ENCODE measurements at places on chromosomes 6 and 20. TPM values are rescaled to one million over a fixed set of nuclear protein-coding genes. Genes with fewer than 3 reads are reported as not detected.

DNA sequence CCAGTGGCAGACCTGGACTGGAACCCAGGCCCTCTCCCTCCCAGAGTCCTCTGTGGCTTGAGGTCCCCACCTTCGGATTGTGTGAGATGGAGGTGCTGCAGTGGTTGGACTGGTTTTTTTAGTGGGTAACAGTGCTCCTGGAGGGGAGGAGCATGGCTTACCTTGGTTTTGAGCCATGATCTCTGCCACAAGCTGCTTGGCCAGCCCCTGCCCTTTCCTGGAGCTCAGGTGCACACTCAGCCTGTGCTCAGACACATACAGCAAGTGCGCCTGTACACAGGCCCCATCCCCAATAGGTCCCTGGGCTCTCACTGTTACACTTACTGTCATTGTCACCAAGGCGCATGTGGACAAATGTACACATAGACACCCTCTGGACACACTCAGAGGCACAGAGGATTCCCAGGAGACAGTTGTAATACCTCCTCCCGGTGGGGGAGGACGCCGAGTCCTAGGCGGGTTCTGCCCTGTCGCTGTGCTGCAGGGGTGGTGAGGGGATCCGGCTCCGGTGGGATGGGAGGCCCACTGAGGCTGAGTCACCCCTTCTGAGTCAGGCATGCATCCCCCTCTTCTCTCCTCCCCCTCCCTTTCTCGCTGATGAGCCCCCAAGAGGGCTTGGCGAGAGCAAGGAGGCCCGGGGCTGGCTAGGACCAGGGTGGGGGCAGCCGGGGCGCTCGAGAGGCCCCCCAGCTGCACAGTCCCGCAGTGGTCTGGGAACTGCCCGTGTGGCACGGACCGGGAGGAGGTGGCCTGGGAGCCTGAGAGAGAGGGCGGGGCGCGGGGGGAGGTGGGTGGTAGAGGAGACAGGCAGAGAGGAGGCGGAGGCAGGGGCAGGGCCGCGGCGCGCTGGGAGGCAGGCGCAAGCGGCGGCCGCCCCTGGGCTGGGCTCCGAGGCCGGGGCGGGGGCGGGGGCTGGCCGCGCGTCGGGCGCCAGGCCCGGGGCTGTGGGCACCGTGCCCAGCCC, 522 bp upstream of the EPB41L1 start:
- H3K4me3 ChIP-seq = no peak overlapping the region
- no peak for DNase-seq
- no peaks in the 10 kb centered on the region for H3K27me3 ChIP-seq

DNA sequence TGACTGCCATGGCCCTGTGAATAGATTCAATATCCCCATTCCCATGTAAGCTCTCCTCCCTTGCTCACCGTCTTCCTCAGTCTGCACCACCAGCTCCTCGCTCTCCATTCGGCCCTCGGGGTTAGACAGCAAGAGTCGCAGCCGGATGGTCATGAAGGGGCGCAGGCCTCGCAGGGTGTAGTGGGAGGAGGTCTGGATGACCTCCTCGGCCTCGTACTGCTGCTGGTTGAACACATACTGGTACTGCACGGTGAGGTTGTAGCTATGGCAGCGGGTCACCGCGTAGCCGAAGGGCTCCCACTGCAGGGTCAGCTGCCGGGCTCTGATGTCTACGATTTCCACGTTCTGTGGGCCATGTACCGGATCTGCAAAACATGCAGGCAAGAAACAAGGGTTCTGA, 717.5 kb downstream of the PTPRT start:
- no peak overlapping the region for H3K4me3 ChIP-seq
- H3K27me3 ChIP-seq = no peaks in the 10 kb centered on the region
- no peaks in the 10 kb centered on the region for H3K36me3 ChIP-seq
- no peak for DNase-seq
- no peak overlapping the region for H3K27ac ChIP-seq

- no peak overlapping the region for H3K4me3 ChIP-seq
- no peak for DNase-seq
- H3K4me1 ChIP-seq = peaks cover 15% of the 10 kb centered on the region
- no peaks in the 10 kb centered on the region for H3K27me3 ChIP-seq
- H3K27ac ChIP-seq = no peak overlapping the region
- no peaks in the 10 kb centered on the region for H3K36me3 ChIP-seq
Measured at GRCh38 chr20:17786221-17786718, 86.5 kb downstream of the BANF2 start.

DNA sequence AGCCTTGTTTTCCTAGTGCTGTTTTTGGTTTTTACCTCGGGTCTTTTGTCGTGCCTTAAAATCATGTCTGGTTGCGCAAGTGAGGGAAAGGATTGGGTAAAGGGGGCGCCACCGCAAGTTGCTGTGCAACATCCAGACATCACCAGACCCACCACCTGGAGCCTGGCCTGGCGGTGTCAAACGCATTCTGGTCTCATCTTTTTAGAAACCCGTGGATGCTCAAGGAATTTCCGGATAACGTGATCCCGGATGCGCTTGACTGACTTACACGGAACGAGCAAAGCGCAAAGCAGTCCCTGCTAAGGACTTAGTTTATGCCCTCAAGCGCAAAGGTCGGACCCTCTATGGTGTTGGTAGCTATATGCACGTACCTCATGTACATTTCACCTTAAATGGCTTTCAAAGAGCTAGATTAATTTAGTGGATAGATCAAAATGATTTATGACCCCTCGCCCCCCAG, 105.2 kb downstream of the OR2B2 start:
- H3K27ac ChIP-seq = no peak overlapping the region
- H3K4me1 ChIP-seq = peaks cover 13% of the 10 kb centered on the region
- no peaks in the 10 kb centered on the region for H3K36me3 ChIP-seq

GRCh38 chr20:44181611-44182010, 5.4 kb downstream of the JPH2 start:
- no peaks in the 10 kb centered on the region for H3K36me3 ChIP-seq
- H3K27me3 ChIP-seq = peaks cover 2% of the 10 kb centered on the region
- DNase-seq = no peak
- H3K4me1 ChIP-seq = no peaks in the 10 kb centered on the region
- no peak overlapping the region for H3K4me3 ChIP-seq
- H3K27ac ChIP-seq = no peak overlapping the region

GRCh38 chr6:131183427-131184095, 48.3 kb downstream of the AKAP7 start:
- no peak overlapping the region for H3K27ac ChIP-seq
- H3K4me1 ChIP-seq = no peaks in the 10 kb centered on the region
- no peak overlapping the region for H3K4me3 ChIP-seq
- H3K27me3 ChIP-seq = no peaks in the 10 kb centered on the region

DNA sequence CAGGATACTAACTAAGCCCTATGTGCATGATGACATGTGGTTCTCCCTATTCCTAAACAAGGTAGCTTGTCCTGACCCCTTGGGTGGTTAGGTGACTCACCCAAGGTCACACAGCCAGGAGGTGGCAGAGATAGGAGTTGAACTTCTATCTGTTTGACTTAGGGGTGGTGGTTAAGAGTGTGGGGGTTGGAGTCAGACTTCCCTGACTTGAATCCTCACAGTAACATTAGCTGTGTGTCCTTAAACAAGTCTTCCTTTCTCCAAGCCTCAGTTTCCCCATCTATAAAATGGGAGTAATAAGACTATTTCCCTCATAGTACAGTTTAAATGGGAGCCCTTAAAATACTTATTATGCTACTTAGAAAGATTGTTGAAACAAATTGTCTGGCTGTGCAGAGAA, 21.9 kb downstream of the SLC12A5 start:
- H3K27me3 ChIP-seq = no peaks in the 10 kb centered on the region
- no peaks in the 10 kb centered on the region for H3K36me3 ChIP-seq
- no peaks in the 10 kb centered on the region for H3K4me1 ChIP-seq
- no peak for DNase-seq
- no peak overlapping the region for H3K4me3 ChIP-seq

DNA sequence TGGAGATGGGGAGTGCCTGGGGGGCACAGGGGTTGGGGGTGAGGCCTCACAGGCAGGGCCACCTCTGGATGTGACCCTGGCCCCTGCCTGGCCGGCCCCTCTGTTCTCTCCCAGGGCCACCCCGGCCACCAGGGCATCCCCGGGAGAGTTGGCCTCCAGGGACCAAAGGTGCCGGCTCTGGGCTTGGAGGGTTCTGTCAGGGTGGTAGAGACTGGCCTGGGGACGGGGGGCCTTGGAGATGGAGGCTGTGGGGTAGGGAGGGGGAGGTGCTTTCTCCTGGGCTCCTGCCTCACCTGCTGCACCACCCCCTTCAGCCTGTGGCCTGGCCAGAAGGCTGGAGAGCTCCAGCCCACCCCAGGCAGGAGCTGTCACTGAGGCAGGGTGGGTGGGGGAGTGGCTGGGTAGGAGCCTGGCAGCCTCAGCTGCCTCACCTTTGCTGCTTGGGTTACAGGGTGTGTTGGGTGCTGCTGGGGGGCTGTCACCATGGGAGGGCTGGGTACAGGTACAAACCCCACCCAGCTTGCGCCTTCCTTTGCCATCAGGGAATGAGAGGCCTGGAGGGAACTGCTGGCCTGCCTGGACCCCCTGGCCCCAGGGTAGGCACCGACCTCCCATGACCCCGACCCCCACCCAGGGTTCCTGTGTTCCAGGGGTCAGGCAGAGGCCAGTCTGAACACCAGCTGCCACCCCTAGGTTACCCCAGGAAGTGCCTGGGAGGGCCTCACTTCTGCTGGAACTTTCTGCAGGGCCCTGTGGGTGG, 32.7 kb downstream of the COL20A1 start:
- no peaks in the 10 kb centered on the region for H3K4me1 ChIP-seq
- no peak overlapping the region for H3K4me3 ChIP-seq
- H3K27ac ChIP-seq = no peak overlapping the region
- H3K36me3 ChIP-seq = no peaks in the 10 kb centered on the region
- no peak for DNase-seq

DNA sequence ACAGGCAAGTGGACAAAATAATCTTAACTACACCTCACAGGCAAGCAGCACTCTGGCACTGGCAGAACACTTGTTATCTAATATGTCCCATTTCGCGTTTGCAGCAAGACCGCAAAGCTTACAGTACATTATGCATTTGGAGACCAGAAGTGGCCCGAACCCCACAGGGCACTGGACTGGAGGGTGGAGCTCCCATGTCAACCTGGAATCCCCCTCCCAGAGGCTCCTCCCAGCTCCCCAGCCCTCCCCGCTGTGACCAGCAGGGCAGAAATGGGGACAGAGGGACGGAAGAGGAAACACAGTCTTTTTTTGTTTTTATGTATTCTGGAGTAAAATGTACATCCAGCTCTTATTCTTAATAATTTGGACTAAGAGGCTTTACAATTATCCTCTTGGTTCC, 263.7 kb downstream of the SMOC2 start:
- no peak overlapping the region for H3K27ac ChIP-seq
- no peak for DNase-seq
- H3K36me3 ChIP-seq = no peaks in the 10 kb centered on the region
- H3K4me3 ChIP-seq = no peak overlapping the region
- no peaks in the 10 kb centered on the region for H3K4me1 ChIP-seq

- DNase-seq = no peak
- no peaks in the 10 kb centered on the region for H3K27me3 ChIP-seq
- no peak overlapping the region for H3K4me3 ChIP-seq
Measured at GRCh38 chr20:35902545-35902941, 51.8 kb downstream of the SCAND1 start.

GRCh38 chr20:13261460-13262301, 40.6 kb downstream of the ISM1 start:
- no peak overlapping the region for H3K4me3 ChIP-seq
- H3K36me3 ChIP-seq = no peaks in the 10 kb centered on the region
- H3K27me3 ChIP-seq = no peaks in the 10 kb centered on the region
- no peak overlapping the region for H3K27ac ChIP-seq
- no peaks in the 10 kb centered on the region for H3K4me1 ChIP-seq

GRCh38 chr6:111550953-111551352, 54.7 kb downstream of the TRAF3IP2 start:
- H3K4me3 ChIP-seq = no peak overlapping the region
- no peaks in the 10 kb centered on the region for H3K36me3 ChIP-seq
- no peak for DNase-seq
- no peak overlapping the region for H3K27ac ChIP-seq
- no peaks in the 10 kb centered on the region for H3K27me3 ChIP-seq
- peaks cover 7% of the 10 kb centered on the region for H3K4me1 ChIP-seq

The BMP6 gene
- 0.07 TPM for total RNA-seq

All from Karpas-422 (cell line).